ENCODE measurements at places on chromosomes 4 and X.

DNA sequence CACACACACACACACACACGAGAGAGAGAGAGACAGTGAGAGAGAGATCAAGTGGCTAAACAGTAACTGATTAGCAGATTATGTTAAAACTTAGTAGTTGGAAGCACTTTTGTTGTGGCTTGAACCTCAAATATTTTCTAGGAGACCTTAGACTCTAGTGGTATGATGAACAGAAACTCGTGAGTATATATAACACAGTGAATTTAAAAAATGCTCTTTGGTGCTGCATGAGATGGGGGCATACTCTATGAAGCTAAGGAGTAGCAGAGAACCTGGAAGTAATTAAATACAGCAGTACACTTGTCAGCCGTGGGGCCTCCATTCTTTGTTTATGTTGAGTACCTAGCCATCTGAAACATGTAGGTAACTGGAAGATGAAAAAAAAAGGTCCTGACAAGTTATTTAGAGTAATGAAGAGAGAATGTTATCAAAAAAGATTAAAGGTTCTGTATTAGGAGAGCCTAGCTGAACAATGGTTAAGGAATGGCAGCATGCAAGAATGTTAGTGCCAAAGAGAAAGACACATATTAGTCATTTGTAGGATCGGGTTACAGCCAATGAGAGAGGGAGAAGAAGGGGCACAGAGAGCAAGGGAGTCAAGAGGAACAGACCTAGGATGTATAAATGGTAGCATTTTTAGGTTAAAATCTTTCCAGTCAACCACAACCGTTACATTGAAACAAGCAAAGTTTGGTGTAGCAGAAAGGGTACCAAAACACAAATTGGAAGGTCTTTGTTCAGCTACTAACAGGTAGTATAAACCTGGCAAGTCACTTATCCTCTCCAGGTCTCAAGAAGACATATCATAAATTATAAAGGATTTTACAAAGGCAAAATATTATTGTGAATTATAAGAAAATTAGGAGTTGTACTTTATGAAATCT lies 316.7 kb upstream of the DIPK2B start:
- DNase-seq = no peak

DNA sequence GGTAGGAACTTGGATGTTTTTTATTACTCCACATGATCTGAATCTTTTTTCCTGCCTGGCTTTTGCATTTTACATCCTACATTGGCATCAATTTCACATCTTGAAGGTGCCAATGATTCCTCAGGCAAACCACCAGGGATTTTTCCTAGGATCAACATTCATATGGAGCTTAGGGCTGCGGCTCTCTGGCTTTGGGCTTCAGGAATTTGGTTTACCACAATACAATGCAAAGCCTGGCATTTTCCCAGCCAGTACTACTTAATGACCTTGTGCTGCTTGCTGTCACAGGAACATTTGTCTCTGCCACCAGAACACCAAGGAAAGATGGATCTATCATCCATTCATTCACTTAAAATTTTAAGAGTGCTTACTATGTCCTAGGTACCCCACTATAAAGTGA lies 180.7 kb downstream of the PDGFC start:
- no peak for DNase-seq

- no peak for DNase-seq
Measured at GRCh38 chrX:133913658-133914388, 71.6 kb downstream of the GPC3 start.

- no peak for DNase-seq
Measured at GRCh38 chr4:14168919-14169318, 541.4 kb upstream of the BOD1L1 start.

GRCh38 chr4:45692131-45692735 lies 431.6 kb downstream of the GABRG1 start:
- no peak for DNase-seq

GRCh38 chr4:110073053-110073845 lies 125.2 kb downstream of the ELOVL6 start:
- DNase-seq = no peak

DNA sequence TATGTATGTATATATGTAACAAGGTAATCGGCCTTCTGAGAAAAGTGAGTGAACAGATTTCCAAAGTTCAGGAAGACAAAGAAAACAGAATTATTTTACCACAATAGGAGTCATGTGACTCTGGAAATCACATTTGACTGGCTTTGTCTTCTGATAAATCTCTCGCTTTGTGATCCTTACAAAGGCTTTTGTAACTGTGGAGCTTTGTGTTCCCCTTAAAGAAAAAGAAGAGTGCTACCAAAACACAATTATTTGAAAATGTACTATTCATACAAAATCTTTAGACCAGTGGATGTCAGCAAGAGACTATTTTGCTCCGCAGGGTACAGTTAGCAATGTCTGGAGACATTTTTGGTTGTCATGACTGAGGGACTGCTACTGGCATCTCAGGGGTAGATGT lies 238.8 kb downstream of the LDB2 start:
- no peak for DNase-seq

DNA sequence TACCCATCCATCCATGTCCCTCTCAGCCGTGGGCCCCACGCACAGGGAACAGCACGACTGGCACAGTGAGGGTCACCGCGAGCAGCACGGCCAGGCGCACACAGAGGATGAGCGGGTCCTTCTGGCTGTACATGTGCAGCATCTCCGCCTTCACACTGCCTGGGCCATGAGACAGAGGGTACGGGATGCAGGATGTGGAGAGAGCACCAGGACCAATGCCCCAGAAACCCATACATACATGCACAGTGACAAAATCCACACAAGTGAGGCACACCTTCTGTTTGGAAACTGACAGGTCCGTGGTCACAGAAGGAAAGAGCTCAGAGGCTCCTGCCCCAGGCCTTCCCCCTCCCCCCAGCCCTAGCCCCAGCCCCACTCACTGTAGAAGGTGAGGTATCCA lies 9.5 kb downstream of the SLC38A5 start:
- DNase-seq = no peak

GRCh38 chr4:183289688-183290087 lies 30.4 kb downstream of the CLDN22 start:
- peak; percentile 7 for DNase-seq

DNA sequence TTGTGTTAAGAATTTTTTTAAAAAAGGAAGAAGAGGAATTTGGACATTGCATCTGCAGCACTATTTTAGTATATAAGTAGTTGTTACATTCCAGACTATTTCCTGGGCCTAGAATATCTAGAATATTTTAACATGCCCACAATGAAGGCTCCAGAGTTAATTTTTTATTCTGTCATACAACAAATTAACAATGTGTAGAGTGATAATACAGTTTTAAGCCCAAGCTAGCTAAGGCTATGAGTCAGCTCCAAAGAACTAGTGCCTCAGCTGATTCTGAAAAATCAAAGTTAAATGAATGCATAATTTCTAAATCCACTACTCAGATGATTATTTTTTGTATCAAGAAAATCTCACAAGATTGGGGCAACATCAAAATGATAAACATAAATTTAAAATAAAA lies 231.4 kb downstream of the PRDM5 start:
- DNase-seq = no peak

- DNase-seq = no peak
Measured at GRCh38 chrX:107117993-107118321, 665 bp downstream of the RBM41 start.

DNA sequence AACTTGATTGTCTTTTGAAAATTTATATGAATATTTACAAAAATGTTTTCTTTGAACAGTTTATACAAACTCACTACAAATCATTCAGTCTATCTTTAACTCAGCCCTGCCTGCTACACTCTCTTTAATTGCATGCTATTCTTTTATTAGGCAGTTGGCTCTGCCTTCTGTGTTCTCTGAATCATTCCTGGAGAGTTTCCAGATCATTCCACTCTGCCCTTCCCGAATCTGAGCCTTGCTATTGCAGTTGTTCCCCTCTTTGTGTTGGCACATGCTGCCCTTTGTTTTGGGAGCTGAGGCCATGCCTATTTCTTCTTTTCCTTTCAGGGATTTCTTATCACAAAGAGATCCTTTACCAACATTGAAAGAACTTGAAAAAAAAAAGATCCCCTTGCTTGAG lies 8.7 kb upstream of the TECRL start:
- DNase-seq = no peak

GRCh38 chr4:83221897-83222441 lies 62.6 kb downstream of the COQ2 start:
- no peak for DNase-seq
